Stimulated activated CD8-positive, alpha-beta memory T cell treated with anti-CD3 and anti-CD28 coated beads, Interleukin-7, amount 100 ng/mL, for 1 hour (primary cell): ENCODE measurements at places on chromosomes 6 and 20.

- no peak for DNase-seq
Measured at GRCh38 chr20:47654370-47654769, 130.9 kb downstream of the SULF2 start.

DNA sequence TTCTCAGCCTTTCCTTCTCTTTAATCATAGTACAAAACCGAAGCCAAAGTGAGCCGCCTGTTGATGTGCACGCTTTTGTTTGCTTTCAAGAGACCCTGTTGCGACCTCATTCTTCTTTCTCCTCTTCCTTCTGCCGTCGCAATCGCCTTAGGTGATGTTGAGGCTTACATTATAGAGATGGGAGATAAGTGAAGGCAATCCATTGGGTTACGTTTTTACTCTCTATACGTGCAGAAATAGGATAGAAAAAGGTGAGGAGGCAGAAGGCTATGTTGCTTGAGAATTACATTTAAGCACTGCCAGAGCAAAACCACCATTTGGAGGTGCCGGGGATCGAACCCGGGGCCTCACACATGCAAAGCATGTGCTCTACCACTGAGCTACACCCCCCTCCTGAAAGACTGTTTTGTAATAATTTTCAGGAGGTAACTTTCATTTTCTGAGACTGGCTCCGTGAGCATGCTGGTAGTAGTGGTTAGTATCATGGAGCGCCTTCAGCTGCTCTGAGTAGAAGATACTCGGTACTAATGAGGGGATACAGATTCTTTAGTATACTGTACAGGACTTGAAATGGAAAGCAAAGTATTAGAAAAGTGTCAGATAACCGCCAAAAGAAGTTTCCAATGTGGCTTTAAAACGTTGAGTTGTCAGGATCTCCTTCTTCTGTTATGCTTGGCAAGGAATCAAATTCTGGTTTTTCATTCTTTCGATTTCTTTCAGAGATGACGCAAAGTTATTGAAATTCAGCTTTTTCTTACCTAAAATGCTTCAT, 165.6 kb downstream of the TRIM27 start:
- no peak for DNase-seq

DNA sequence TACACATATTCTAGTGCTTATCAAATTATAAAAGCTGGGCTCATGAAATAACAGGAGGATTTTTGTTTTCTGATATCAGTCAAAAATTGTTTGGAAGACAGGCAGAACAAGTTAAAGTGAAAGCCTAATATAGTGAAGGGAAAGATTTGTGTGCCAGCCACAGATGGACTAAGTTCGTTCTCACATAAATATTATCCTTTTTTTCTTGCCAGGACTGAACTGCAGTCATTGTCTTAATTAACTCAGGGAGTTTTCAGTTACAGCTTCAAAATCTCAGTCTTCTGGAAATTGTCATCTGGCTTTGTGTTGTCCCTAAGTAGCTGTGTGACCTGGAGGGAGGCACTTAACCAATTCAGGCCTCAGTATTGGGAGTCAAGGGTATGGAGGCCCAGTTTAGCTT, 40.7 kb downstream of the PLCB4 start:
- no peak for DNase-seq

DNA sequence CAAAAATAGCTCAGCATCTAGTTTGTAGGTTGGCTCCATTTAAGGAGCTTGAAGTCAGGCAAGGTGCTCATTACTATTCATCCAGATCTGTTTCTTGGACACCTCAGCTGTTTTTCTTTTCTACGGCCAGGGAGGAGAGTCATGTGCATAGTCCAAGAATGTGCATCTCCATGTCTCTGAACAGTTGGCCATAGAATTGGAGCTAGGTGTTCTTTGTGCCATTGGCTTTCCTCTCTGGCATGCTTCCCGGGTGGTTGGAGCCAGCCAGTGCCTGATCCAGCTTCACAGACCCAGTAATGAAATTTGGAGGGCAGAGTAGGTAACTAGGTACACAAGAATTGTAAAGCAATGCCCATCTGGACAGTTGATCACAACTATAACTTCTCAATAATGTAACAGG, 21.6 kb downstream of the EYA4 start:
- DNase-seq = no peak

- no peak for DNase-seq
Measured at GRCh38 chr6:44367681-44368080, 19.8 kb upstream of the CDC5L start.

DNA sequence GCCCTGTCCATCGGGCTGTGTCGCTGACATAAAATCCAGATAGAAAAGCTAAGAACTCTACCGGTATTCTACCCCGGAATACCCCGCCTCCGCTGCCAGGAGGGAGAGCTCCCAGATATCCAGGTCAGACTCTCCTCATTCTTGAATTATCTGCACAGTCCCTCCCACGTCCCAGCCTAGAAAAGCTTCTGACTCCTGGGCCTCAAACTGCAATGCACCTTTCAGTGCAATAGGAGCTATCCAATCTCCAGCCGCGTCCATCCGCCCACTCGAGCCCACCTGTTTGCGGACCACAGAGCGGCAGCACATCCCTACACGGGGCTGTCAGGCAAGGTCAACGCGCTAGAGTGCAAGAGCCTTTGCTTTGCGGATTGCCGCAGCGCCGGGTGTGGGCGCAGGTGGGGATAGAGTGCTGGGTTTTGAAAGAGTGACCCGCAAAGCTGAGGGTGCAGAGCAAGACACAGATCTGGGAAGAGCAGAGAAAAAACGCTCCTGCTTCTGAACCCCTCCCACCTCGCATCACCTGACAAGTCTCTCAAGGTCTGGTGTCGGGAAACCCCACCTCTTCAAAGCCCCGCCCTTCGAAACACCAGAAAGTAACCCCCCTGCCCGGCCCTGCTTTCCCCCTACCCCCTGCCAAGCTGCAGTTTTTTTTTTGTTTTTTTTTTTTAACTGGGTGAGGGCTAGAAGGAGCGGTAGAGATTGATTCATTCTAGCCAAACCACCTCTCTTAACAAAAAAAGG, 1.3 kb downstream of the TAPBP start:
- DNase-seq = no peak

DNA sequence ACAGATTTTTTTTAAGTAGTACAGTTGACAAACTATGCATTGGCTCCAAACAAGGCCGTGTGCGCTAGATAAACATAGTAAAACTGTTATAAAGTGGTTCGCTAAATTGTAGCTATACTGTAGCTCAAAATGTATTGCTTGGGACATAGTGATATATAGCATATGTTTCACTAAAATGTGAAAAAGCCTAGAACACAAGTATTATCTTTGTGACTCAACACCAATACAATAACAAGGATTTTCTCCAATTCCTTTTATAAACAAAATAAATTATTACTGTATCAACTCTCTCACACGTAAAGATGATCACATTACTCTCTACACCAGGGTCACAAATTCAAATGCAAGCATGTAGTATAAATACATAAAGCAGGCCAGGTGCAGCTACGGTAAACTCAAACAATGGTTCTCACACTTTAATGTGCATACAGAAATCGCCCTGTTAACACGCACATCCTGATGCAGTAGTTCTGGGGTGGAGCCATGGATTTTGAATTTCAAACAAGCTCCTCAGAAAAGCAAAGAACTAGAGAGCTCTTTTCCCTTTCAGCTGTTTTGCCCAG, 214.6 kb downstream of the GMDS start:
- DNase-seq = no peak

DNA sequence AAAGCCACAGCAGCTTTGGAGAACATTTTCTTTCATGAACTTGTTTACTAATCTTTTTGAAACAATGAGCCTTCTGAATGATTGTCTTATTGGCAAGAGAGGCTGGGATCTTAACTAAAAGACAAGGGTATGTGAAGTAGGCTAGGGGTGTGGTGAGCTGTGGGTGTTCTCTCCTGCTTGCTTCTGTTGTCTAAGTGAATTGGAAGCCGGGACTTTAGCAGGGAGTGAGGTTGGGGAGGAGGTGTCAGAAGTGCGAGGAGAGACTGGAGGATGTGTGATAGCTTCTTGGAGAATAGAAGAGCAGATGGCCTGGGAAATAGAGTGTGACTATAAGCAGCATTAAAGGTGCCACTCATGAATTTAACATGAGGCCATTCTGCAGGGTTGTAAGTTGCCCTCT, 562.8 kb downstream of the UTRN start:
- DNase-seq = no peak

GRCh38 chr6:1738558-1739081, 128.9 kb downstream of the FOXC1 start:
- no peak for DNase-seq

GRCh38 chr6:69263297-69263696, 533.5 kb downstream of the LMBRD1 start:
- no peak for DNase-seq

DNA sequence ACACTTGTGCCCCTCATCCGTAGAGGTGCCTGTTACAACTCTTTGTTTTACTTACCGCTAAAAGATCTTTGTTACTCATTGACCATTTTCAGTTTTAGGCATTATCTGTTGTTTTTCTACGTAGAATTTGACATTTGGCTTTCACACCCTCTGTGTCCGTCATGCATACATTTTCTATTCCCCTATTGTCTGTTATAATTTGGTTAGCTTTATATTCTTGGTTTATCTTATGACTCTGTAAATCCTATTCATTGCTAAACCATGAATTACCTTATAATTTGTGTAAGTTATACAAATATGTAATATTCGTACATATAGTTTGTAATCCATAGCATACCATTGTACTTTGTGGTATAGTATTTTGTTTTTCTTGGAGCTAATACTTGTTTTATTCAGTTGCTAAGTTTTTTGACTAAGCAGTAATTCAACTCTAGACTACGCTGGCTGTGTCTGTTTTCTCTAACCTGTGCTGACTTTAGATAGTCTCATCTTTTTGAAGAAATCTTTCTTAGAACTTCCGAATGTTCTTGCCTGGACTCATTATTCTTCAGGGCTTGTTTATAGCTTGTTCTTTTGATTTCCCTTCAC, 21.8 kb downstream of the CDC5L start:
- no peak for DNase-seq

DNA sequence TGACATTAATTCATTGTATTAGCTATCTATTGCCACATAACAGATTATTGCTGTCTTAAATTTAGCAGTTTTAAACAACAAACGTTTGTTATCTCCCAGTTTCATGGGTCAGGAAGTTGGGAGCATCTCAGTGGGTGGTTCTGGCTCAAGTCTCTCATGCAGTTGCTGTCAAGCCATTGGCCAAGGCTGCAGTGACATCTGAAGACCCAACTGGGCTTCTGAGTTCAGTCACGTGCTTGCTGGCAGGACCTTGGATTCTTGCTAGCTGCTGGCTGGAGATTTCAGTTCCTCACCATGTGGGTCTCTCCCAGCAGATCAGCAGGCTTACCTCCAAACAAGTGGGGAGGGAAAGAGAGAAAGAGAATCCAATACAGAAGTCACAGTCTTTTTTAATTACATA, 152.6 kb upstream of the EXOC2 start:
- no peak for DNase-seq

DNA sequence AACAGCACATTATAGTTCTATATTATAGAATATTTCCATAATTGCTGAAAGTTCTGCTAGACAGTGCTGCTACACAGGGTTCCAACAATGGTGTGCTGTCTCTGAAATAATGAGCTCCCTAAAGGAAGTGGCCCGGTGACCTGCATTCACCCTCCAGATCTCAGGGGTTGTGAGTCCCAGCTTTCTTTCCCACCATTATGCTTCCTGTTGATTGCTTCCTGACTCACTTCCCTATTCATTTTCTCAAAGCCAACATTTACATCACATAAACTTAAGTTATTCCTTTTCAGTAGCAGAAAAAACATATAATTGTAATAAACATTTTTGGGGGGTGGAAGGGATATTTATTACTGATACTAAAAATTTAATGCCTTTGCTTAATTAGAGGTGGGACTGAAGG, 12.9 kb upstream of the CCN6 start:
- DNase-seq = no peak

- no peak for DNase-seq
Measured at GRCh38 chr6:149266659-149267058, 50.9 kb upstream of the TAB2 start.

DNA sequence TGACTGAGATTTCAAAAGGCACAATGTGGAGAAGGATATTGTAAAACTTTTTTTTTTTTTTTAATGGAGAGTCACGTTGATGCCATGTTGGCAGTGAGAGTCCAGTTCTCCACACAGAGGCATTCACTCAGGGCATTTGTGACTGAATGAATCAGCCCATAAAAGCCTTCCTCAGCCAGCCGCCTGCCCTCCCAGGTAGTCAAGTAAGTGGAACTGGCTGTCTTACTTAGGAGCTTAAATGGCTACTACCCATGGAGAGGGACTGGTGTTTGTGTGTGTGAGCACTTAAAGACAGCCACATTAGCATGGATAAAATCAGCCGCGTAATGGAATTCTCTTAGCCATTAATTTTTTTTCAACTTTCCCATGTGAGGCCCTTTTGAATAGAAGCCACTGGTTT, 12.6 kb downstream of the AAR2 start:
- DNase-seq = no peak

DNA sequence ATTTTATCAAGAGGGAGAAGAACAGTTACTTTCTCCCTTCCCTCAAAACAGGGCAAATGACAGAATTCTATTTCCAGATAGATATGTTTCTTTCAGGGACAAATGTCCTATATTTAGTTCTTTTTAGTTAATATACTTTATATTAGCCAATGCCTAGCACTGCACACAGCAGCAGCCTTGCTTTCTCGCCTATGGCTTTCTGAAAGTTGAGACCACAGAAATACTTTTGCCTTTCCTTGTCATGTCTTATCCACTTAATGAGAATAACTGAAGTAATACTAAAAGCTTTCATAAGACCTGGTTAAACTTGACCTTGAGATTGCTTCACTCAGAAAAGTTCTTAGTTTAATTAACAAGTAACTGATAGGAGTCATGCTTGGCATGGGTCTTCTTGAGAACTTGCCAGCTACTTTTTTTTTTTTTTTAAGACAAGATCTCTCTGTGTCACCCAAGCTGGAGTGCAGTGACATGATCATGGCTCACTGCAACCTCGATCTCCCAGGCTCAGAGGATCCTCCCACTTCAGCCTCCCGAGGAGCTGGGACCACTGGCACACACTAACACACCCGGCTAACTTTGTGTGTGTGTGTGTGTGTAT, 159.3 kb downstream of the CDKAL1 start:
- no peak for DNase-seq

- no peak for DNase-seq
Measured at GRCh38 chr6:85670573-85670972, 27.9 kb upstream of the SYNCRIP start.

GRCh38 chr6:36550473-36551000, 3.3 kb upstream of the STK38 start:
- no peak for DNase-seq
